ENCODE measurements at places on chromosomes 4 and X.

- no peak for DNase-seq
Measured at GRCh38 chr4:180790471-180790870, 1452.7 kb upstream of the TENM3 start.

- DNase-seq = no peak
Measured at GRCh38 chrX:15451913-15452312, 41.2 kb downstream of the PIR start.

GRCh38 chr4:38128478-38129459 lies 168.6 kb downstream of the PTTG2 start:
- DNase-seq = peak; percentile 35

- DNase-seq = no peak
Measured at GRCh38 chrX:67731061-67731460, 187.2 kb downstream of the AR start.

GRCh38 chr4:97493815-97494518 lies 649.3 kb downstream of the STPG2 start:
- DNase-seq = no peak

DNA sequence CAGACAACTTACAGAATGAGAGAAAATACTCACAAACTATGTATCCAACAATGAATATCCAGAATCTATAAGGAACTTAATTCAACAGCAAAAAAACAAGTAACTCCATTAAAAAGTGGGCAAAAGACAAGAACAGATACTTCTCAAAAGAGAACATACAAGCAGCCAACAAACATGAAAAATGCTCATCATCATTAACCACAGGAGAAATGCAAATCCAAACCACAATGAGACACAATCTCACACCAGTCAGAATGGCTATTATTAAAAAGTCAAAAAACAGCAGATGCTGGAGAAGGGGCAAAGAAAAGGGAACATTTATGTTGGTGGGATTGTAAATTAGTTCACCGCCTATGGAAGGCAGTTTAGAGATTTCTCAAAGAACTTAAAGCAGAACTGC lies 150.3 kb downstream of the FGF16 start:
- DNase-seq = no peak

DNA sequence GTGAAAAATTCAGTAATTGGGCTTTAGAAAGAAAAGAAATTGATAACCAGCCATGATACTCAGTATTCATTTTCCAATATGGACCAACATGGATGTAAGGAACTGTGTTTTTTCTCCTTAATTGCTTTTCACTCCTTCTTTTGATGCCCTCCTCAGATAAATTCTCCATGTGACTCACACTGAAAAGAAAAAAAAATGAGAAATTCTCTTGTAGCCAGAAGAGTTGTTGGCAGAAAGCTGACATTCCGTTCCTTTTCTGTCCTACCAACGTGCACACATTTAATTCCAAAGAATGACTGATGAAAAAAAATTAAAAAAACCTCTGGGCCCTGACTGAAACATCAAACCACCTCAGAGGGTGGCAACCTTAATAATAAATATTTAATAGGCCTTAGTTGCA lies 153.1 kb downstream of the AMELX start:
- DNase-seq = no peak

- DNase-seq = no peak
Measured at GRCh38 chr4:164571593-164572390, 182.1 kb upstream of the SMIM31 start.

GRCh38 chrX:53587795-53588420 lies 98.6 kb downstream of the HUWE1 start:
- no peak for DNase-seq

DNA sequence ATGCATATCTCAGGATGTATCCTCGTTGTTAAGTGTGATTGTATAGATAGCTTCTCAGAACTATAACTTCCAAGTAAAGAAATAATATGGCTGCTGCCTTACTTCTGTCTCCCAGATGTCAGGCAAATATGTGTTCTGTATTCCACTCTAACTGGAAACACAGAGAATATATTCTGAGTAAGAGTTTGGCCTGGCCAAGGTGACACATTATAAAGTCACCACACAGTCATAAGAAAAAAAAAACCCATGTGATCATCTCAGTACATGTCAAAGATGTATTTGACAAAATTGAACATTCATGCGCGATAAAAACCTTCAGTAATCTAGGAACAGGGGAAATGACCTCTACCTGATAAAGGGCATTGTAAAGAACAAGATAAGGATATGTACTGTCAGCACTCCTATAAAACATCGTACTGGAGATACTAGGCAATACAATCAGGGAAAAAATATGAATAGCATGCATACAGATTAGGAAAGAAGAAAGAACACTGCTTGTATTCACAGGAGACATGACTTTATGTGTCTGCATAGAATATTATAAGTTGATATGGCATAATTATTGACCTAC lies 207.1 kb downstream of the ZNF330 start:
- no peak for DNase-seq

GRCh38 chr4:66564901-66565651 lies 894.8 kb upstream of the EPHA5 start:
- no peak for DNase-seq
